ENCODE measurements at places on chromosomes 12 and 14.

GRCh38 chr12:79934281-79935020 is 446 bp downstream of the PPP1R12A start:
- no peak for DNase-seq

GRCh38 chr12:28857369-28857768 is 291.7 kb upstream of the FAR2 start:
- DNase-seq: no peak

- DNase-seq: no peak
Observed at GRCh38 chr14:85190251-85190650, 339.7 kb upstream of the FLRT2 start.

- no peak for DNase-seq
Observed at GRCh38 chr14:100567009-100567876, 20.0 kb downstream of the BEGAIN start.

DNA sequence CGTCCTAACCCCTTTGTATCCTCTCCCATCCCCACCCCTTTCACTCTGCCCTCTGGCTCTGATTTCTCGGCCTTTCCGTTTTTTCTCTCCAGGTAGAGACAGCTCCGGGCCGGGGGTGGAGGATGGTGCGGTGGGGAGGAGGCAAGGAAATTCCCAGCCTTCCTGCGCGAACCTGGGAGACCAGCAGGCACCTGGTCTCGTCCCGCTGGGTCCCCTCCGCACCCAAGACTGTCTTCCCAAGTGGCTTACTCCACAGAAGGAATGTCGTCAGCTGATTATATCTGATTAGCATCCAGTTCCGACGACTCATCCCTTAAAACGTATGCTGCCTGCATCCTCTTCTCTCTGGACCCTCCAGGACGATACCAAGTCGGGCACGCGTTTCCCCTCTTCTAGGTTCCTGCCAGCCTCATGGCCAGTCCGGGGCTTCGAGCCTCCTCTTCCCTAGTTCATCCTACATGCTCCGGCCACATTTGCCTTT is 42.2 kb upstream of the CAPRIN2 start:
- DNase-seq: no peak

GRCh38 chr12:57734591-57734990 is 4.0 kb downstream of the AGAP2 start:
- no peak for DNase-seq

- DNase-seq: no peak
Observed at GRCh38 chr12:85138833-85139232, 102.7 kb downstream of the LRRIQ1 start.

GRCh38 chr12:9763025-9763424 is 2.3 kb upstream of the CD69 start:
- no peak for DNase-seq
